ENCODE measurements at places on chromosomes 6 and 20.
A peak's percentile ranks its signal among the peaks of the same experiment; 100 is the strongest.

- no peak for DNase-seq
Measured at GRCh38 chr6:157106487-157106886, 216.8 kb downstream of the TMEM242 start.

DNA sequence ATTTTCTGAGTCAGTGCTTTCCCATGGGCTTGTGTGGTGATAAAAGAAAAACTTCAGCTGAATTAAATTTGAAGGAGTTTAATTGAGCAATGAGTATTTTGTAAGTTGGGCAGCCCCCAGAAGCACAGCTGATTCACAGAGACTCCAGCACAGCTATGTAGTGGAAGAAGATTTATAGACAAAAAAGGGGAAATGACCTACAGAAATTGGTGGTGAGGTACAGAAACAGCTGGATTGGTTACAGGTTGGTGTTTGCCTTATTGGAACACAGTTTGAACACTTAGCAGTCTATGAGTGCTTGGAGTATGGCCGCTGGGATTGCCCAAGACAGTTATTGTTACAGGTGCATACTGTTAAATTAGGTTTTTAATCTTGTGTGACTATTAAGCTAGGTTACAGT is 96.9 kb upstream of the PTPRK start:
- no peak for DNase-seq

DNA sequence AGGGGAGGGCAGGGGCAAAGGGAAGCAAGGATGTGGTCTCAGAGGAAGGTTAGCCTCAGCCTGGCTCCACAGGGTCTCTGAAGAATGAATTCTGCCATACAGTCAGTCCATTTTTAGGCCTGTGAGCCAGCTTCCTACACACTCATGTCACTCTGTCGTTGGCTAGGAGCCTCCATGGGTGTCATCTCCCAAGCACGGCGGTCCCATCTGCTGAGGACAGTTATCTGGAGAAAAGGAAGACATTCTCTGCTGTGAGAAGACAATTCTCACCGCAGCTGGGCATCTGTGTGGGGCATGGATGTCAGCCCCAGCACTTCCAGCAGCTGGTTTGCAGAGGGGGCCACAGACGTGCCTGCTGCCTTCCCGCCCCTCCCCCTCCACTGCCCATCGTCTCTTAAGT is 167.6 kb downstream of the LINC00237 start:
- no peak for DNase-seq

- DNase-seq = no peak
Measured at GRCh38 chr6:33132081-33132524, 56.3 kb downstream of the HLA-DPB1 start.

DNA sequence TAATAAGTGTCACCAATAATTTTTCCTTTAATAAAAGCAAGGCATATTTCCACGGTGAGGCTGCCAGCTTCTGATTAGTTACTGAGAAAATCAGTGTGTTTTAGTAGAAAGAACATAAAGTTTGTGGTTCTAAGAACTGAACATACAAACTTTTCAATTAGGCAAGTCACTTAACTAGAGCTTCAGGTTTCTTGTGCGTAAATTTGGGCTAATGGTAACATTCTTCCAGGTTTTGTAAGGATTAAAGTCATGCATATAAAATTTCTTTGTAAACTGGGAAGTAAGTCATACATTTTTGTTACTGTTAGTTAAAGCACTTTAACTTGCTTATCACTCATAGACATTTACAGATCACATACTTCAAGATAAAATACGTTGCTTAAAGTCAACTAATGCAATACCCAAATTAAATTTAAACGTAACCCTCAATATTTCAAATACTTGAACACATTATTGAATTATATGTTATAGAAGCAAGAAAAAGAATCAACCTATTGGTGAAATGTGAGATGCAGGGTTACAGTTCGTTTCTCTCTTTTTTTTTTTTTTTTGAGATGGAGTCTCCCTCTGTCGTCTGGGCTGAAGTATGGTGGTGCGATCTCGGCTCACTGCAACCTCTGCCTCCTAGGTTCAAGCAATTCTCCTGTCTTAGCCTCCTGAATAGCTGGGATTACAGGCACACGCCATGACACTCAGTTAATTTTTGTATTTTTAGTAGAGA is 327.3 kb upstream of the NOX3 start:
- DNase-seq = no peak

DNA sequence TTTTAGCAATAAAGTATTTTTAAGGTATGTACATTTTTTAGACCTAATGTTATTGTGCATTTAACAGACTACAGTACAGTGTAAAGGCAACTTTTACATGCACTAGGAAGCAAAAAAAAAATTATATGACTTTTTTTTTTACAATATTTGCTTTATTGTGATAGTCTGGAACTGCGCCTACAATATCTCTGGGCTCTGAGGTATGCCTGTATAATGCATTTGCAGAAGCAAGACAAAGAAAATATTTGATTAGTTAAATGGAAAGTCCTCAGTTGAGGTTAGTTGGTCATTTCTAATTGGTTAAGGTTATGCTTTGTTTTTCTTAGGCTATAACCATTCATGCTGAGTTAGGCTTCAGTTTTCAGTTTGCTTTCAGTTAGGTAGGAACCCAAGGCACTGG is 46.9 kb upstream of the SMAP1 start:
- no peak for DNase-seq

- no peak for DNase-seq
Measured at GRCh38 chr6:43240950-43241349, 2.3 kb upstream of the TTBK1 start.

- DNase-seq = peak; percentile 49
Measured at GRCh38 chr6:92810913-92811312, 608.4 kb downstream of the EPHA7 start.

DNA sequence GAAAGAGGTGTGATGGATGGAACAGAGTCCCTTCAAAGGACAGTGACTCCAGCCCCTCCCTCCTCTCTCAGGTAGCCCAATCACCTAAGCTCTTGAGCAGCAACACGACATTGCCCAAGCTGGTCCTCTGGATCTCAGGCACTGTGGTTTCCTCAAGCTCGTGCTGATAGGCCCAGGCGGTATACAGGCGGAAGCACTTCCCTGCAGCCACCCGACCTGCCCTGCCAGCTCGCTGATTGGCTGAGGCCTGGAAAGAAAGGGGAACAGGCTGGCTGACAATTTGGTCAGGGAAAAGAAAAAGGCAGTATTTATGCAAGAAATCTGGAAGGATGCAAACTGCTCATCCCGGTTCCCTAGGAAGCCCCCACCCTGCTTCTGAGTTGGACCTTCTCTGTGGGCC is 9.6 kb downstream of the C6orf136 start:
- no peak for DNase-seq

- no peak for DNase-seq
Measured at GRCh38 chr6:78492351-78493017, 374.9 kb upstream of the IRAK1BP1 start.

DNA sequence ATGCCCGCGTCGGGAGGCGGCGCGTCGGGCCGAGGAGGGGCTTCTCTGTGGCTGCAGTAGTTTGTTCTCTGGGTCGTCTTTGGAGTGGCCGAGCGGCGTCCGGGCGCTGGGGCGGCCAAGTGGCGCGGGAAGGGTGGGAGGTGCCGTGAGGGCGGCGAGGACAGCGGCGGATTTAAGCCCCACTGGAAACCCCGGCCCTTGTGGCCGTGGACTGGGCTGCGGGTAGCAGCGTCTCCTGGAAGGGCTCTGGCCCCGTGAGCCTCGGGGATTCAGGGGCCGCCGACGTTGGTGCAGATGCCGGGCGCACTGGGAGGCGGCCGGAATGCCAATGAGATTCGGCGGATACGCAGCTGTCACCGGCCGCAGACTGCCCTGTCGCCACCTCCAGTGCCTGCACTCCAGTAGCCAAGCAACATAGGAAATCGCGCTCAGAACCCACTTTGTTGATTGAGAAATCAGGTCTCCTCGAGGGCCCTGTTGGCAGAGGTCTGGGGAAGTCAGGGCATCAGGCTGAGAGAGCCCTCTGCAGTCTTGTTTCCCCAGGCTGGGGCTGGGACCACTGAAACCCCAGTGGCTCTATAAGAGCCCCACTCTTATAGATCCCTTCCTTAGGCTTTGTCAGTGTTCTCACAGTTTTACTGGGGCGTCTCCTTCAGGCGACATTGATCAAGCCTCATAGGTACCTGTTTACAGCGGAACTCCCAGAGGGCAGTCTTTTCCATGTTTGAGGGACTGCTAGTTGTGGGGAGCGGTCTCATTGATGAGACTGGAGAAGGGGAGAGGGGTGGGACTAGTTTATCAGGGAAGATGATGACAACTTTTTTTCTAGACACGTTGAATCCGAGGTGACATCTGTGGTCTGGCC is 642 bp downstream of the GZF1 start:
- DNase-seq = peak; percentile 39

GRCh38 chr6:27531772-27532459 is 59.0 kb upstream of the ZNF184 start:
- no peak for DNase-seq

GRCh38 chr6:55778705-55779104 is 96.7 kb downstream of the BMP5 start:
- no peak for DNase-seq

- DNase-seq = peak; percentile 43
Measured at GRCh38 chr6:145278163-145278807, 457.0 kb downstream of the EPM2A start.

DNA sequence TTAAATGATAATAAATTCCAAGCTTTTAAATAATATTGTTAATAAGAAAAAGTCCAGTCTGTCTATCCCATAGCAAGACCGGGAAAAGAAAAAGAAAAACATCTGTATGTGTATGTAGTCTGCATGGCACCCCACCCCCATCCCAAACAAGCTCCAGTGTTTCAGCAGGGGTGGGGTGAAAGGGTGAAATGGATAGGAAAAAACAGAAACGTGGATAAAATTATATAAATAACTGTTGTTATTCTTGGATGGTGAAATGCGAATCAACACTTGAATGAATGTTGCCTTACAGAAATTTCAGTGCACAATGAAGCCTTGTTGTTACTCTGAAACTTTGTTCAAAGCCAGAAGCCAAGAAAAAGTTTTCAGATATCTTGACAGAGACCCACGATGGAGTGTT is 31.4 kb downstream of the HAO1 start:
- DNase-seq = no peak

- no peak for DNase-seq
Measured at GRCh38 chr20:20426655-20426907, 58.7 kb downstream of the INSM1 start.

- peak; percentile 85 for DNase-seq
Measured at GRCh38 chr6:80527552-80528052, 421.1 kb downstream of the BCKDHB start.

- DNase-seq = no peak
Measured at GRCh38 chr6:105278035-105278434, 98.2 kb upstream of the POPDC3 start.

GRCh38 chr20:49765413-49765736 is 47.3 kb upstream of the SLC9A8 start:
- no peak for DNase-seq

- no peak for DNase-seq
Measured at GRCh38 chr6:163748886-163749285, 334.4 kb downstream of the QKI start.

- DNase-seq = no peak
Measured at GRCh38 chr6:37368961-37369320, 15.2 kb downstream of the RNF8 start.

GRCh38 chr6:147177286-147177685 is 26.9 kb upstream of the STXBP5 start:
- no peak for DNase-seq

GRCh38 chr6:28782113-28782673 is 141.6 kb downstream of the TRIM27 start:
- no peak for DNase-seq

DNA sequence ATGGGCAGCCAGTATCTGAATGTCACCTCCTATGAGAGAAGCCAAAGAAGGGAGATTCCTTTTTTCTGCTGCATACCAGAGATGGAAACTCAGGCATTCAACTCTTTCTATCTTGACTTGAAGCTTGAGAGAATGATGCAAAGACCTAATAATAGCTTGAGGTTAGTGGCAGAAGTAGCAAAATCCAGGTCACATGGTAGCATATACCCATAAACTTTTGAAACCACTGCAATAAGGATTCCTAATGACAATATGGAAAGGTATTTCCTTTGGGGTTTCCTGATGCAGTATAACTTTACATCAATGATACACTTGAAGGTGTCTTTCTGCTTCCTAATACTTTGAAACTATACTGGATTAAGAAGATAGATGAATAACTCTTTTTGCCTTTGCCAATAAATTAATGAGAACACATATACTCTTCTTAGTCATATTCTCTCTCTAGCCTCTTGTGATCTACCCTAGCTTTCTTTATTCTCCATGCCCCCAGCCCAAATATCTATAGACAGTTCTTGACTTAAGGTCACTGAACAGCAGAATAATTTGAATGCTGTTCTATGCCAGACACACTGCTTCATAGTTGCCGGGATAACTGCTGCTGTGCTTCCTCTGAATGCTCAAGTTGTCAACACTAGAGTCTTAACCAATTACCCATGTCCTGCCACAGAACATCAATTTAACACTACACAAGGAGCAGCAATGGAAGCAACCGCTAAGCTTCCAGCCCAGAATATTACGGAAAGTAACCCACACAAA is 155.5 kb upstream of the SIM1 start:
- DNase-seq = no peak

DNA sequence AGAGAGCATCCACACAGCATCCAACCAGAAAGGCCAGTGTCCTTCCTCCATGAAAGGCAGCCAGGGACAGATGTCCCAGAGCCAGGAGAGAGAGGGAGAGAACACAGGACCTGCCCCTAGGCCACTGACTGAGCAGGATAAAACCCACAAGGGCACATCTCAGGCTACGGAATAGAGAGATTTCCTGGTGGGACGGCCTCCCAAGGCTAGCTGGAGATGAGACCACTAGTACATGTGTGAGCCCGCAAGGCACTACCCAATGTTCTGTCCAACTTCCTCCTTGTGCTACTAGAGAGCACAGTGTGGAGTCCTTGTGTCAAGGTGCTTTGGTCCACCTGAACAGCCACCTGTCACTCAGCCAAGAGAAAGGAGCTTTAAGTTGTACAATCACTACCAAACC is 44.2 kb downstream of the PLCG1 start:
- DNase-seq = no peak

DNA sequence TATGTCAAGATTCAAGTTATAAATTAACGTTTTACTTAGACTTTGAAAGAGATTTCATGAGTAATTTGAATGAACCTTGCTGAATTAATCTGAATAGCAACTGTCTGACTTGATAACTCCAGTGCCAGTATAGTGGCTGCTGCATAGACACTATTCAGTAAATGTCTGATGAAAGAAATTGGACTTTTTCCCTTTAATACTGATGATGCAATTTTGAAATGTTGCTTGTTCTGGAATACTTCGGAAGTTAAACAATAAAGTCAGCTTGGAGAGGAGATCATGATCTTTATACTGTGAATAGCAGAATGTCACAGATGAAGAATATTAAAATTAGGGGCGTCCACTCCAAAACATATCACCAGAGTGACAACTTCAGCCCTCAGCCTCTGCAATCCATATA is 3.6 kb upstream of the PGBD1 start:
- no peak for DNase-seq

- no peak for DNase-seq
Measured at GRCh38 chr6:20851795-20852194, 317.5 kb downstream of the CDKAL1 start.

DNA sequence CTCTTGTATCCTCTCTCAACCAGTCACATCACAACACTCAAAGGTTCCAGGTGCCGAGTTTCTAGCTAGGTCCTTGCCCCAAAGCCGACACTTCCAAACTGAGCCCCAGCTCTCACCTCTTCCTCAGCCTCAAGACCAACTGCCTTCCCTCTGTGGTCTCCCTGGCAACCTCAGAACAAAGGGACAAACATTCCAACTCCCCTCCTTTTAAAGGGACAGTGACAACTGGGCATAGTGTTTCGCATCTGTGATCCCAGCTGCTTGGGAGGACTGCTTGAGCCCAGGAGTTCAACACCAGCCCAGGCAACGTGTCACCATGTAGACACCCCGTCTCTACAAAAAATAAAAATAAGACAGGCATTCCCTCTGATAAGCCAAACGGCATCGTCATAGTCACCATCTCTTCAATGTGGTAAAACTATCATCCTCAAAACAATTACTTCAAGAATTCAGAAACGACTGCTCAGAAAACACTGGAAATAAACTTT is 11.3 kb downstream of the DIDO1 start:
- no peak for DNase-seq

Data from NCI-H1092 treated with DMSO at 0.1 percent for 48 hours (cell line).